ENCODE measurements at places on chromosomes 6 and 20. TPM values are rescaled to one million over a fixed set of nuclear protein-coding genes. Genes with fewer than 3 reads are reported as not detected.

Gene EYS
- total RNA-seq, result not detected

DNA sequence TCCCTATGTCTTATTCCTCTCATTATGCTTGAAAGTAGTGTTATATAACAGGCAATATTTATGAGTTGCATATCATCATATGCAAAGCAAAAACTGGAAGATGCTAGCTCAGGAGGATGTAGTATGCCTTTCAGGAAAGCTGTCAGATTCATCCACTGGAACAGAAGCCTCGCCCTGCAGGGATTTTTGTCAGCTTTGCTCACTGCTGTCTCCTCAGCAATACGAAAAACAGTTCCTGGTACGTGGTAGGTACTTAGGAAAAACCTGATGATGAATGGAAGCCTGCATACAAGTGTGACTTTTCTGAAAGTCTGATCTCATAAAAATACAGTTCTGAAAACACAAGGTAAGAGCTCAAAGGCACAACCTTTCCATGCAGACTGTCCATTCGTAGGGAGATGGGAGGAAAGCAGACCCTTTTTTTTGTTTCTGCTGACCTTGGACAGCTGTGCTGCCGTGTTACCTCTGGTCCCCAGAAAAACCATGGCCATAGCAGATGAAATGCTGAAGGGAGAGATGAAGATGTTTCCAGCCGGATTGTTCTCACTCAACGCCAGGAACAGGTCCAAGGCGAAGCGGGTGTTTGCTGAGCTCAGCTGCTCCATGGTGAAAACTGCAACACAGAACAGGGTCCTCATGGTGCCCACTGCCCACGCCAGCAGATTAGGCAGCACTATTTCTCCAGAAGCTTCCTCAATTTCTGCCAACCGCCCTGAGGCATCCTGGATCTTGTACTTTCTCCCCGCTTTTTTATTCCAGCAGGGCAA is 1.5 kb downstream of the SERPINB1 start:
- H3K4me3 ChIP-seq, result no peak overlapping the region
- no peaks in the 10 kb centered on the region for H3K27me3 ChIP-seq
- no peak for DNase-seq
- peaks cover 14% of the 10 kb centered on the region for H3K36me3 ChIP-seq
- peaks cover 35% of the 10 kb centered on the region for H3K4me1 ChIP-seq

GRCh38 chr6:36371211-36371610 is 16.3 kb downstream of the ETV7 start:
- no peaks in the 10 kb centered on the region for H3K4me1 ChIP-seq
- H3K36me3 ChIP-seq, result no peaks in the 10 kb centered on the region
- no peak overlapping the region for H3K4me3 ChIP-seq

Gene RREB1
- total RNA-seq, result 64.4 TPM

- H3K4me3 ChIP-seq, result no peak overlapping the region
- no peaks in the 10 kb centered on the region for H3K4me1 ChIP-seq
- no peak overlapping the region for H3K27ac ChIP-seq
These were observed 291.1 kb downstream of the HIVEP2 start for GRCh38 chr6:142653710-142654420.
